ENCODE measurements at places on chromosomes 11 and 22.

- no peaks in the 10 kb centered on the region for H3K4me1 ChIP-seq
- H3K36me3 ChIP-seq: no peaks in the 10 kb centered on the region
- DNase-seq: no peak
- no peaks in the 10 kb centered on the region for H3K27me3 ChIP-seq
- no peak overlapping the region for H3K4me3 ChIP-seq
- H3K27ac ChIP-seq: no peak overlapping the region
Observed at GRCh38 chr11:77770629-77771028, 49.9 kb downstream of the RSF1 start.

DNA sequence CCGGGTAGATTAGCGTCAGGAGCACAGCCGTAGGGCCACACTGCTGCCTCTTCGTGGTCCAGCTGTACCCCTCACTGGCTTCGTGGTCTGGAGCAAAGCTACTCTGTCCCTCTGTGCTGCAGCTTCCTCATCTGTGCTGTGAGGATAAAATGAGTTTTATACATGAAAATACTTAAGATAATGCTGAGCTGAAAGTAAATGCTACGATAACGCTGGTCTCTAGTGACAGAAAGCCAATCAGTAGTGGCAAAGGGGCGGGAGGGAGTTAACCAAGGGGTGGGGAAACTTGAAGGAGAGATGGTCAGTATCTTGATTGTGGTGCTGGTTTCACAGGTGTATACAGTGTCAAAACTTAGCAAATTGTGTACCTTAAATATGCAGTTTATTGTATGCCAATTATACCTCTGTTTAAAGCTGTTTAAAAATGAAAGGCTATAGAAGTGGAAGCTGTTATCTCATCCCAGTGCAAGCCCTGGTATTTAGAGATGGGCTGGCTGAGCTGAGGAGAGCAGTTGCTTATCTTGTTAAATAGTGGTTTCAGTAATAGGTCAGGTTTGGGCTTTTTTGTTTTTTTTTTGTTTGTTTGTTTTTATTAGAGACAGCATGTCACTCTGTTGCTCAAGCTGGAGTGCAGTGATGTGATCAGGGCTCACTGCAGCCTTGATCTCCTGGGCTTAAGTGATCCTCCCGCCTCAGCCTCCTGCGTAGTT lies 36.7 kb downstream of the ACO2 start:
- no peaks in the 10 kb centered on the region for H3K4me1 ChIP-seq
- no peak overlapping the region for H3K27ac ChIP-seq
- H3K27me3 ChIP-seq: no peaks in the 10 kb centered on the region
- H3K36me3 ChIP-seq: peaks cover 10% of the 10 kb centered on the region
- DNase-seq: no peak
- no peak overlapping the region for H3K4me3 ChIP-seq

GRCh38 chr22:39689421-39689820 lies 118.9 kb downstream of the CACNA1I start:
- H3K36me3 ChIP-seq: no peaks in the 10 kb centered on the region
- H3K27me3 ChIP-seq: no peaks in the 10 kb centered on the region
- no peak overlapping the region for H3K4me3 ChIP-seq
- no peak overlapping the region for H3K27ac ChIP-seq
- peaks cover 1% of the 10 kb centered on the region for H3K4me1 ChIP-seq
- DNase-seq: no peak

DNA sequence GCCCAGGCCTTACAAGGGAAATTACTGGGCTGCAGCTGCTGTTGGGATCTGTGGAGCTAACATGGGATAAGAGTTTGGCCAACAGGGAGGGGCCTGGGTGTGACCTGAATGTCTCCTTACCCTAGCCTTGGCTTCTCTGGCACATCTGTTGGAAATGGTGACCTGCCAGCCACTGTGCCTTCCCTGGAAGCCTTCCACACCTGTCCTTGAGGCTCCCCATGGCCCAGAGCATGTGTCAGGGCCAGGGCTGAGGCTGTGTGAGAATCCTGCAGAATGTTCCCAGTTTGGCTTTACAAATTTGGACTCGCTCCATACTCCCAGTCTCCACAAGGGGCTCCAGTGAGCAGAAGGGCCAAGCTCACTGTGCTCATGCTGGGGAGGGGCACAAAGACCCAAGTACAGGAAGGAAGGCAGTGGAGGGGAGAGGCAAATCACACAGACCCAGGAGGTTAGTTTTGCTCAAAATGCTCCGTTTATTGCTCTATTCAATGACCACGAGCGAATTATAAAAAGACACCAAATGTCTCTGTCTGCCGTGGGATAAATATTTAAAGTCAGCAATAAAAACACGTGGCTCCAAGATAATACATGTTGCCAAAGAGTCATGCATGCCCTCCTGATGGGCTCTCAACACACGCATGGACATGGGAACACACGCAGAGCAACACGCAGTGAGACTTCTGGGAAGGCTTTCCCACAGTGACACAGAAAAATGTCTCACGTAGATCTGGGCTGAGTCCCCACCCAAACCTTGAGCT lies 1.7 kb upstream of the IGSF22 start:
- no peak overlapping the region for H3K4me3 ChIP-seq
- H3K36me3 ChIP-seq: no peaks in the 10 kb centered on the region
- H3K27ac ChIP-seq: no peak overlapping the region

DNA sequence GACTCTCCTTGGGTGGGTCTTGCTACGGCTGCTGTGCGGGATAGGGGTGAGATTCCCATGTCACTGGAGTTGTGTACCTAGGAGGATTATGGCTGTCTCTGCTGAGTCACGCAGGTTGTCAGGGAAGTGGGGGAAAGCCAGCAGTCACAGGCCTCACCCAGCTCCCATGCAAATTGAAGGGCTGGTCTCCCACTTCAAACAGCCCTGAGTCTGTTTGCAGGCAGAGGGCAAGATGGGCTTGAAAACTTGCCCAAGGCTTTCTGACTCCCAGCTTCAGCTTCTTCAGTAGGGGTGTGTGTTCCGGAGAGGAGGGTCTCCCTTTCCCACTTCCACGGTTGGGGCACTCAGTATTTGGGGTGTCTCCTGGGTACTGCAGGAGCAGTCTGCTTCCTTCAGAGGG lies 10.9 kb upstream of the SC5D start:
- H3K4me1 ChIP-seq: no peaks in the 10 kb centered on the region
- H3K4me3 ChIP-seq: no peak overlapping the region
- H3K27ac ChIP-seq: no peak overlapping the region
- no peaks in the 10 kb centered on the region for H3K27me3 ChIP-seq
- no peak for DNase-seq

- H3K36me3 ChIP-seq: no peaks in the 10 kb centered on the region
- no peak overlapping the region for H3K4me3 ChIP-seq
- H3K27me3 ChIP-seq: no peaks in the 10 kb centered on the region
- no peaks in the 10 kb centered on the region for H3K4me1 ChIP-seq
- H3K27ac ChIP-seq: no peak overlapping the region
- DNase-seq: no peak
Observed at GRCh38 chr11:44437122-44437521, 127.2 kb upstream of the ALX4 start.

Data from H1 (cell line).